Activated T-cell treated with anti-CD3 and anti-CD28 coated beads for 24 hours (primary cell): ENCODE measurements at places on chromosomes 2 and 18.

DNA sequence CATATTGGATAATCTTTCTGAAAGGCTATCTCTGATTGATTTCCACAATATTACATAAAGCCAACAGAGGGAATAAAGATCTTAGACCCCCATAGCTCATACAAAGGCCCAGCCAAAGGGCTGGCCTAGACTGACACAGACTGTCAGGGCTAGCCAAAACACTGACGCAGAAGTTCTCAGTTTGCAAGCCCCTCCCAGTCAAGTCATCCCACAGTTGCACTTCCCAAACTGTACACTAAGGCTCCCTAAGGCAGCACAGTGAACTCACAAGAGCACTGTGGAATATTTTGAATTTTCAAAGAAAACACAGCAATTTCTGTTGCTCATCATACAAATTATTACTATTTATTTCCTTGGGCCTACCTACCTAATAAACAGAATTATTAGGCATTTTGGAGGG is 244.9 kb downstream of the SP3 start:
- DNase-seq: no peak

DNA sequence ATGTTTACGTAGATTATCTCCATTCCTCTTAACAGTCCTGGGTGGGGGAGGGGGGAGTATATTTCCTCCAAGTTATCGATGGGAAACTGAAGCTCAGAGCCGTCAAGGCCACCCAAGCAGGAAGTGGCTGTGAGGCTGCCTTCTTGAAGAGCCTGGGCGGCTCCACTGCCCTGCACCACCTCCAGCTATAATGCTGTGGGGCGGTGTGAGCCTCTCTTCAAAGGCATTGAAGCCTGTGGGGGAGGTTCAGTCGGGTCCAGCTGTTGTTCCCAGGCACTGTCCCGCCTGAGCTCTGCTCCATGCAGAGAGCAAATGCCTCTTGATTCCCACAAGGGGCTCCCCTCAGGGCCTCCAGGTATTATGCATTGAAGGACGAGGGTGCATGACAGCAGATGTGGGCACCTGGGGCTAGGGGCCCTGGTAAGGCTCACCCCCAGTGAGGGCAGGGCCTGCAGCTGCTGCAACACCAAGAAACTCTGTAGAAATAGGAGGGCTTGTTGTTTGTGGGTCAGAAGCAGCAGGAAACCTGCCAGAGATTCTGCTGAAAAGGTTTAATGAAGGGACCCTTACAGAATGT is 29.5 kb upstream of the LAPTM4A start:
- DNase-seq: no peak

- no peak for DNase-seq
These were observed 158.3 kb downstream of the ANTXR1 start for GRCh38 chr2:69171116-69171896.

DNA sequence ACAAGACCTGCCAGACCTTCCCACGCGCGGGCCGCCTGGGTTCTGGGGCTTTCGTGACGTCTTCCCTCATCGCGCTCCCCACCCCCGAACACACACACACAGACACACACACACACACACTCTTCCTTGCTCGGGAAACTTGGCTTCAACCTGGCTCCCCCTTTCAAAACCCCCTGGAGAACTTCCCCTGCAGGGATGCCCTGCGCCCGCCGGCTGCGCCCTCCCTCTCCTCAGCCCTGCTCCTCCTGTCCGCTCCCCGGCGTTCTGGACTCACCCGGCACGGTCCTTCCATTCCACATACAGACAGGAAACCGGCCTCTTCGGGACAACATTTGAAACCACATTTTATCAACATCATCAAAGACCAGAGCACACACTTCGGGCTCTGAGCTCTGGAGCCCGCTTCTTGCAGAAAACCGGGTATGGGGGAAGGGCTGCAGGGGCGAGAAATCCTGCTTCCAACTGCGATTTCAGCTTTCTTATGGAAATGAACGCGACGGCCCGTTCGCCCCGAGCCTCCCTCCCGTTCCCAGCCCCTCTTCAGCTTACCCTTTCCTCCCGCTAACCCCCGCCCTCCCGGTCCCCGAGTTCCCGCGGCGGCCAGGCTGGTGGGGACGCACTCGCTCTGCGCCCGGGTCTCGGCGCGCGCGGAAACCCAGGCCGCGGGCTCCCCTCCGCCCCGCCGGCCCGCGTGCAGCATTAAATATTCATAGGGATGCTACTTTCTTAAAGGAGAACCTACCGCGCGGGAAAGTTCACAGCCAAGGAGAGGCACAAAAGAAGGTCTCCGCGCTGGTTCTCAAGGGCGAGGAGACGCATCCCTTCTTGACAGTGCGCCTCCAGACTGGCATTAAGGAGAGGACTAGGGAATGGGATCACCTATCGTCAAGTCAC is 18.3 kb downstream of the POU3F3 start:
- DNase-seq: no peak

DNA sequence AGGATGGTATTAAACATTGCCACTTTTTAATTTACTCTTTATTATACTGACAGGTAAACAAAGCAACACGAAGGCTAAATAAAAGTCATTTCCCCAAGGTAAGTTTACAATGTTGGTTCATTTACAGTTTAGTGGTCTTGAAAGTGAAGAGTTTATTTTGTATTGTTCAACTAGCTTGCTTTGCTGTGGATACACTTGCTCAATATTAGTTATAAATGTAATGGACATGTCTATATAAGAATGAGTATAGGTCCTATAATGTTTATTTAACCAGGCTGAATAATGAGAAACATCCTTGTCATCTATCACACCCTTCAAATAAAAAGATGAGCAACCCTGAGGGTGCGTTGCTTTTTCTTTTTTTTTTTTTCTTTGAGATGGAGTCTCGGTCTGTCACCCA is 1129.4 kb downstream of the TSN start:
- DNase-seq: no peak

DNA sequence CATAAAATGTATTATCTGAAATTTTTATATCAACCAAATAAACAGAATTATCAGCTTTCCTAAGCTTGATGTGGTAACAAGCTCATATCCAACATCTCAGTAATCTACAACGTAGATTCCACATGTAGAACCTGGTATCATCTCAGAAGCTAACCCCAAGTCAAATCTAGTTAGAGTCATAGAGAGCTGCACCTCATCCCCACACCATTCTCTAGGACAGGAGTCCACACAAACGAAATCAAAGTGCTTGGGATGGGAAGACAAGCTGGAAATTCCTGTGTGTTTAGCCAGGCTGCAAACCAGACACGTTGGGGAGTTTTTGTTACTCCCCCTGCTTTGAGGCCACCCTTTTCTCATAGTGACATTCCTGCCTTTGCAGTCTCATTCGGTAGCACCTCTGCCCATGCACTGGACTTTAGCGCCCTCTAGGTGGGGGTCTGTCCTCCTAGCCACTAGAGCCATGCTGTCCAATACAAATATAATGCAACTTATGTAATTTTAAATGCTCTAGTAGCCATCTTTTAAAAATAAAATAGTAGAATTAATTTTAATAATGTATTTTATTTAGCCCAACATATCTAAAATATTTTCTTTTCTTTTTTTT is 28.1 kb upstream of the SATB2 start:
- DNase-seq: no peak

- DNase-seq: no peak
These were observed 91.9 kb upstream of the STK17B start for GRCh38 chr2:196263181-196263747.

GRCh38 chr18:70310560-70311320 is 21.9 kb downstream of the SOCS6 start:
- DNase-seq: no peak

GRCh38 chr2:119857742-119858141 is 98.0 kb downstream of the PTPN4 start:
- DNase-seq: no peak

GRCh38 chr2:4976407-4976806 is 715.8 kb upstream of the SOX11 start:
- DNase-seq: no peak

DNA sequence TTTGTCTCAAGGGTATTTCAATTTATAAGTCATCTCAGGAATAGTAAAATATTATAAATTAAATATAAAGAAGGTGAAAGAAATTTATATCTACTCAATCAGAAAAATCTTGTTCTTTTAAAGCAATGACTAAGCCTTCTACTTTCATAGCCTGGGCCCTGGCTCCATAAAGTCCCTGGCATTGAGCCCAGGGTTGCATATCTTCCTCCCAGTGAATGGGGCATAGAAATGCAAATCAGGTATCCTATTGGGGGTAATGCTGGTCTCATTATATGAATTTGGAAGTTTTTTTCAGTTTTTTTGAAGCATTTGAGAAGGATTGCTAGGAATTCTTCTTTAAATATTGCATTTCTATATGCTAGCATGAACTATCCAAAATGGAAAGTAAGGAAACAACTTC is 73.9 kb upstream of the MC2R start:
- no peak for DNase-seq

- no peak for DNase-seq
These were observed 29.8 kb upstream of the DNMT3A start for GRCh38 chr2:25371253-25372241.

GRCh38 chr2:176595986-176596385 is 326.7 kb downstream of the MTX2 start:
- no peak for DNase-seq

DNA sequence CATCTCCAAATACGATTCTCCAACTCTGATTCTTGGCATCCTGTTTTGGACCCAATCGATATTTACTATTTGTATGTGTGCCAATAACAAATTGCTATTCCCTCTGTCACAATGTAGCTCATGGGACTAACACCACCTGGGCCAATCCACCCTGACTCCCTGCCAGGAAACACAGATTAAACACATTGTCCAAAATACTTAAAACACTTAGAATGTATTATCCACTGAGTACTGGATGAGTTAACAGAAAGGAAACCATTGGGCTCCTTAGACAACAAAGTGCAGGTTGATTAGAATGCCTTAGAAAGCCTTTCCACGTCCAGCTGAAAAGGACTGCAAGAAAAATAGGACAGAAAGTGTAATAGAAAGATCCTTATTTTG is 79.4 kb upstream of the ARHGAP28 start:
- no peak for DNase-seq

- DNase-seq: no peak
These were observed 50.6 kb downstream of the SLC16A14 start for GRCh38 chr2:230018153-230018552.

DNA sequence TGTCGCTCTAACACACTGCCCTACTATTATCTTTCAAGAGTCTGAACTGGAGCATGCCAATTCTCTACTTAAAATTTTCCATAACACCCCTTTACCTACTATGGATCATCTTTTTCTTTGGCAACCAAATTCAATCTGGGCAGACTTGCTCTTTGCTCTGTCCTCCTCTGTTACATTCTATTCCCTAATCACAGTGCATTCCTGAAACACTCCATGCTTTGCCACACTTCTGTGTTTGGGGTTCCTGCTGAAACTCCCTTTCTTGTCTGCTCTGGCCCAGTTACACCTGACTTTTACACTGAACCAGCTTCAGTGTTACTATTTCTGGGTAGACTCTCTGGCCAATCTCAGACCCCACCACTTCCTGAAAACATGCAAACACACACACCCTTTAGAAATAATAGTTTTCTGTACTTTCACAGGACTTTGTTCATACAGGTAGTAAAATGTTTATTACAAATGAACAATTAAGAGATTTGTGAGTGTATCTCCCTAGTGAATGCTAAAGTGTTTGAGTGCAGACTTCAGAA is 119.9 kb upstream of the DCC start:
- DNase-seq: no peak

DNA sequence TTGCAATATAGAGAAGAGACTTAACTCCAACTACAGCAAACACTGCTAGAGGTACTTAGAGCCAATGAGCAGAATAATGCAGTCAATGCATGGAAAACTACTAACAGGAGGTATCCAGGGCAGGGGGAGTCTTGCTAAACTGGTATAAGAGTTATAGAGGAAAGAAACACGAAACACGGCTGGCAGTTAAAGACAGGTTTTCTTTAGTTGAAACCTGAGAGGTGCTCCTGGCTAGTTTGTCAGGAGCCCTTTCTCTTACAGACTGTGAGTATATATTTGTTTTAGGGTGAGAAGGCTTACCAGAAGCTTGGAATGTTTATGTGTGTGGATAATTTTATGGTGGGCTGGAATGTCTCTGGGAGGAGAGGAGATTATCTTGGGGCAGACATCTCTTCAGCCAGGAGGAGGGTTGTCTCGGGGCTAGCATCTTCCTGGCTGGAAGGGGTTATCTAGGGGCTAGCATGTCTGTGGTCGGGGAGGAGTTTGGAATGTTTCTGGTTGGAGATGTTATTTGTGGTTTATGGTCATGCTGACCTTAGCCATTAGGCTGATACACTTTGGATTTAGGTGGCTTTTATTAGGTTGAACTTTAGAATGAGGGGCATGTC is 1048.8 kb downstream of the DPP10 start:
- DNase-seq: no peak

- DNase-seq: no peak
These were observed 83.5 kb downstream of the COBLL1 start for GRCh38 chr2:164757934-164758695.

DNA sequence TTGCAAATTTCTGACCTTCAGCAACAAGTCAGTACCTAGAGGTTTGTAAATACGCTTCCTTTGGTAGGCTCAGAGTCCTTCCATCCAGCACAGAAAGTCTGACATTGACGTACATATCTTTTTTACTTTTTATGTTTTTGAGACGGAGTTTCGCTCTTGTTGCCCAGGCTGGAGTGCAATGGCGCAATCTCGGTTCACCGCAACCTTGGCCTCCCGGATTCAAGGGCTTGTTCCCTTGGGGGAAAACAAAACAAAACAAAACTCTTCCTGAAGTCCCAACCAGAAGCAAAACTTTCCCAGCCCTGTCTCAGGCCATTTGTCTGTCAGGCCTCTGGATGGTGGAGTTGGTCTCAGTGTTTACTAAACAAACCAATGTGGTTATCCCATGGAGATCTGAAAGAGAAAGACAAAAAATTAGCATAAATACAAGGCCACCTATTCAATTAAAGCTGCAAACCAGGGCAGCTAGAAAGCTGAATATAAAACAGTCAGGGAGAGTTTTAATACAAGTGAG is 29.6 kb upstream of the ATL2 start:
- no peak for DNase-seq

DNA sequence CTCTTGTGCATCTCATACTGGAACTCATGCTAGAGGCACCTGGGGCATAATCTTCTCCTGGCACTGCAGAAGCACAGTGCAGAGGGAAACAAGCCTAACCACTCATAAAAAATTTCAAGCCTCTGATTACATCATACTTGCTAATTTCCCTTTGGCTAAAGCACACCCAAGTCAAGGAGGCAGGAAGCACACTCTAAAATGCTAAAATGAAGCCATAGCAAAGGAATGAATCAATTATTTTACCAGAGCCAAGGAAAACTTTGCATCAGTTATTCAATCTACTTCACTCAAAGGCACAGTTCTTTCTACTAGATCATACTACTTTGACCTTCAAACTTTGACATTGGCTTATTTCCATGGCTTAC is 79.6 kb upstream of the SPOPL start:
- DNase-seq: no peak

GRCh38 chr2:71299507-71299906 is 32.1 kb upstream of the ZNF638 start:
- no peak for DNase-seq

- DNase-seq: no peak
These were observed 26.9 kb downstream of the LOXHD1 start for GRCh38 chr18:46630160-46630559.

GRCh38 chr2:215374002-215374401 is 61.9 kb downstream of the FN1 start:
- no peak for DNase-seq

GRCh38 chr2:69768235-69768634 is 26.3 kb downstream of the ANXA4 start:
- DNase-seq: no peak
